Stimulated activated CD4-positive, alpha-beta T cell treated with anti-CD3 and anti-CD28 coated beads, Interleukin-2, amount 100 ng/mL, for 24 hours (primary cell): ENCODE measurements at places on chromosomes 12 and 14.

DNA sequence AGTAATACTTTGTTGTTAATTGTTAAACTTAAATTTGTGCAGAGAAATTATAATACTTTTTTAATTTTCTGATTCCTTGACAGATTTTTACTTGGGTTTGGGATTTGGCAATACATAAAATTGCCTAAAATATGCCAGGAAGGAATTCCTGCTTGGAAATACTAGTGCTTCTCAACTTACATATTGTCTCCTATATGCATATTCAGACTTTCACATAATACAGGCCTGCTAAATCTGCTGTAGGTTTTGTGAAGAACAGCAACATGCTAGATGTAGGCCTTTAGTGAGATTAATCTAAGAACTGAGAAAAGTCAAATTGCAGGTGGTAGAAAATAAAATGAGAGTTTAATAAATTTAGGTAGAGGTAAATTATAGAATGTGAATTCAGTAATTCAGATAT lies 468.5 kb upstream of the MIS18BP1 start:
- no peak for DNase-seq

DNA sequence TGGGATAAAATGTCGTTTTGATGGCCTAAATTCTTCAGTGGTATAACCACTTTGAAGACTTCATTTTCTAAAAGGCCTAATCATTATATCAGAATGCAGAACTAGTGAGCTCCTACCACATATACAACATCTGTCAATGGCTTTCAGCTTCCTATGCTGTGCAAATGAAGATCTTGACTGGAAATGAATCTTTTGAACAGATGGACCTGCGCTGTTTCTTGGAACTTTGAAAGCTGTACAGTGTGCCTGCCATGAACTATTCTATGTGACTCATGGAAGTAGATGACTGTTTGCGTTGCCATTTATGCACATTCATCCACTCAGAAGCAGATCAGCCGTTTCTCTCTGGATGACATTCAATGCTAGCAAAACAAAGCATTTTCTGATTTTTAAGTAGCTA lies 542.2 kb upstream of the USP15 start:
- DNase-seq: no peak

DNA sequence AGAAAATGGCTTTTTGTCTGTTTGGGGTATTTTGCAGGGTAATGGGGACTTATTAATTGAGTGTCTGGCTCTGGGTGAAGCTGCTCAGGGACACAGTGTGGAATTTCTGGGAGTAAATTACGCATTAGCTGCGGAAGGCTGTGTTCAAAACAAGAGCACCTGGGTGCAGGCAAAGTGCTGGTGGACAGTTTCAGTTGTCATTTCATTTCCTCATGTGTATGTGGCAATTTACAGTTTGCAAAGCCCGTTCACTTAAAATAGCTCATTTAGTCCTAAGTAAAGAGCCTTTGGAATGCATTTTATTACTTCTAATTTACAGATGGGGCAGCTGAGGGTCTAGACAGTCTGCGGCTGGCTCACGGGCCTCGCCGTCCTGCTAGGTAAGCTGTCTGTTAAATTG lies 546.8 kb downstream of the BCL11B start:
- DNase-seq: no peak

DNA sequence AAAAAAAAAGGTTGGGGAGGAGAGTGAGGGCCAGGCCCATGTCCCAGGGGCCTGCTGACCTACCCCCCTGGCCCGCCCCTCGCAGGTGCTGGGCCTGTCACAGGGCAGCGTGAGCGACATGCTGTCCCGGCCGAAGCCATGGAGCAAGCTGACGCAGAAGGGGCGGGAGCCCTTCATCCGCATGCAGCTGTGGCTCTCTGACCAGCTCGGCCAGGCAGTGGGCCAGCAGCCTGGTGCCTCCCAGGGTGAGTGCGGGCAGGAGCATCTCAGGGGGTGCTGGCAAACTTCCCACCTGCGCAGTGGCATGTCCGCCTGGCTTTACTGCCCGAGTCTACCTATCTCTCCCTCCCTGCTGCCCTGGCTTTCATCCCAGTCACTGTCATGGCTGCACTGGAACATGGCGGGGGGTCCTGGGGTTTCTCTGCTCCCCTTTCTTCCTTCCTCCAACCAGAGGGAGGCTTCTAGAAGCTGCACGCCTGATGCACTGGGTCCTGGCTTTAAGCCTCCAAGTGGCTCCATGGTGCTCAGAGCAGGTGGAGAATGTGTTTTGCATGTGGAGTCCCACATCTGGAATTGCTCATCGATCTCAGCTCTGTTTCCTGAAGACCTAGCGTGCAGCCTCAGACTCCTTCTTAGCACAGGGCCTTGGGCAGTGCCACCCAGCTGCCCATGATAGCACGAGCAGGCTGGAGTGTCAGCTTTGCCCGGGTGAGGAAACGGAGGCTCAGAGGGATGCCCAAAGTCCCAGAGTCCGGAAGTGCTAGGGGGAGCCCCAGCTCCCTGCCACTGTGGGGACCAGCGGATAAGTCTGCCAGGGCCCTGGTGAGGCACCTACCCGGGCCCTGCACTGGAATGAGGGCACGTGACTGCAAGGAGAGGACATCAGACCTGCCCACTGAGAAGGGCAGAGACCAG lies 46.3 kb downstream of the PHETA1 start:
- DNase-seq: no peak

DNA sequence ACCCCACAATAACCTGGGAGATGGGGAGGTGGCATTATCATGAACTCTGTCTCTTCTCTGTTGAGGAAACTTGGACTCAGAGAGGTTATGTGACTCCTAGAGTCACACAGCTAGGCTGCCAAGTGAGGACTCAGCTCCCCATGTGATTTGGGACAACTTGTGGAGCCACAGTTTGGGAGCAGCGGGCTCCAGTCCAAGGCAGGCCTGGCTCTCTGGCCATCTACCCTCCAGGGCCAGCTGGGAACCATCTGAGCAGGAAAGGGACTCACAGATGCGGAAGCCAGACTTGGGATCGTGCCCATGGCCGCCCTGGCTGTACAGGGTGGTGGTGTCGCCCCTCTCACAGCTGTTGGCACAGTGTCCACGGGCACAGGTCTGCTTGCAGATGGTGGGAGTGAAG lies 59.1 kb downstream of the ISCA2 start:
- DNase-seq: no peak

DNA sequence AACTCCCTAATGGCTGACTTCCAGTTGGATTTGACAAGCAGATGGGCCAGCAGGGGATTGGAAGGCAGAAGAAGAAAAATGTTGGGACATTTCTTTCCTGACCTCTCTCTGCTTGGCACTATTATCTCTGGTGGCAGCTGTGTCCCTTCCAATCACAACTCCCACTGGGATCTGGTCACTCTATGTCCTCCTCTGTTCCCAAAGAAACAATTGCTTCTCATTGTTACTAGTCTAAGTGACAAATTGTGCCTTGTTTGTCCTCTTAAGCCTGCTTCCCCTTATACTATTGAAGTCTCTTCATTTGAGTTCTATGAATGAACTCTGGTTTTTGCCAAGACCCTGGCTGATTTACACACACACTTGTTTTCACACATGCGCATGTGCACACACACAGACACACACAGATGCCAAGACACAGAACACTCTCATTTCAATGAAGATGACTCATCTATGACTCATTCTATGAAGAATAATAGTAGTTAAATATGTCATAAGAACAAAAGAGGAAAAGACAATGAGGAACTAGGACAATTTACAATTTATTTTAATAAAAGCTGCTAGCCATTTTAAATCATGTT lies 83.0 kb upstream of the FAR2 start:
- DNase-seq: no peak

DNA sequence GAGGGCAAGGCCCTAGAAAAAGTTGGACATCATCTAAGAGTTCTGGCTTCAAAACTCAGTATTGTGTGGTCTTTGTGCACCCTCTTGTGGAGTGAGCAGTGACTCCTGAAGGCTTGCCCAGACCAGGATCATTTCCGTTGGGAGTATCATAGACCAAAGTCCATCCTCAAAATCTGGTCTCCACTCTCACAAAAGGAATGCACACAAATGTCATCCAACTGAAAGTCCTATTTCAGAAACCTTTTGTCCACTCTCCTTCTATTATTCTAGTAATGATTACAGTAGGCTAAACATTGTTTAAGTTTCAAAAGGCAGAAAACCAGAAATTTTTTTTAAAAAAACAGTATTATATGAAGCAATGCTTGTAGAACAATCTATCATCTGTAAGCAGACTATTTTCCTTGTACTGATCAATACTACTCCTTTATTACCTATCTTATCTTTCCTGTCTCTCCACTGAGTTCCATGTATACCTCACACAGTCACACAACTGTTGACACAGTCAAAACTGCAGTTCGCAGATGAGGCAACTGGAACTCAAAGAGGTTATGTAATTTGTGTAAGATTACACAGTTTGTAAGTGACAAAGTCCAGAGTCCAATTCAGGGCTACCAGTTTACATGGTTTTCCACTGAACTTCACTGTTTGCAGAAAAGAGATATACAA lies 41.4 kb downstream of the COX16 start:
- no peak for DNase-seq

DNA sequence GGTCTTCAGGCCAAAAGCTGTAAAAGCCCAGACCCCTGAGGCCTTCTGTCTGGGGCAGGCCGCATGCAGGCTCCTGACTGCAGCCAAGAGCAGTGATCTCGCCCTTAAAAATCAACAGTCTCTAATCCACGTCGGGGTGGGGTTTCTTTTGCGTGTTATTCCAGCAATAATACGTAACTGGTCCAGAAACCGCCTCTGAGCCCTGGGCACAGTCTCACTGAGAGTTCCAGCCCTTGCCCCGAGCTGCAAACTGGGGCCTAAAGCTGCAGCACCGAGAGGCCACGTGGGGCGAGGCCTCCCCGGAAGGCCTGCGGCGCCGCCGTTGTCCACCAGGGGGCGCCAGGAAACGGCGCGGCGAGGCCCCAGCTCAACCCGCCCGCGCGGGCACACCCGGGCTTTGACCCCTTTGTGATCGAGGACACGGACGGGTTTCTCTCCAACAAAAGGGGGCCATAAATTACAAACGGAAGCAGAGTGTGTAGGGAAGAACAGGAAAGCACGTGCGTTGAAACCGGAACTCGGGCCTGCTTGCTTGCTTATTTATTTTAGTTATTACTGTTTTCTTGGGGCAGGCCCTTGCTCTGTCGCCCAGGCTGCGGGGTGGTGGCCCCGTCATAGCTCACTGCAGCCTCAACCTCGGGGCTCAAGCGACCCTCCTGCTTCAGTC lies 87.2 kb downstream of the NINJ2 start:
- DNase-seq: peak; percentile 89

DNA sequence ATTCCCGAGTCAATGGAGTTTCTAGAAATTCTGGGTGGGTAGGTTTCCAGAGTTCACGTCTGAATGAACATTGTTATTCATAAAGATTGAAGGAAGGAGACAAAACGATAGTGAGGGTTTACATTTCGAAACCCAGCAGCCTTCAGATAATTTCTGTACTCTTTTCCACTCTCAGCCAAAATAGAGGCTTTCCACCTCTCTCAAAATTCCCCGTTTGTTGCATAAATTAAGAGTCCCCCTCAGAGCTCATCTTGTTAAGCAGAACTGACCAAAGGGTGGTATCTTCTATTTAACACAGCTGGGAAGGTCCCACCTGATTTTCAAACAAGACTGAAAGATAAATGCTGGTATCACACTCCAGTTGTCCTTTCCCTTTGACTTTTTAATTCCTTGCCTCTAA lies 21.5 kb upstream of the YARS2 start:
- DNase-seq: no peak

- DNase-seq: no peak
These were observed 189.2 kb downstream of the LRIG3 start for GRCh38 chr12:58731096-58731495.

GRCh38 chr12:110141389-110141788 lies 17.2 kb downstream of the IFT81 start:
- no peak for DNase-seq

DNA sequence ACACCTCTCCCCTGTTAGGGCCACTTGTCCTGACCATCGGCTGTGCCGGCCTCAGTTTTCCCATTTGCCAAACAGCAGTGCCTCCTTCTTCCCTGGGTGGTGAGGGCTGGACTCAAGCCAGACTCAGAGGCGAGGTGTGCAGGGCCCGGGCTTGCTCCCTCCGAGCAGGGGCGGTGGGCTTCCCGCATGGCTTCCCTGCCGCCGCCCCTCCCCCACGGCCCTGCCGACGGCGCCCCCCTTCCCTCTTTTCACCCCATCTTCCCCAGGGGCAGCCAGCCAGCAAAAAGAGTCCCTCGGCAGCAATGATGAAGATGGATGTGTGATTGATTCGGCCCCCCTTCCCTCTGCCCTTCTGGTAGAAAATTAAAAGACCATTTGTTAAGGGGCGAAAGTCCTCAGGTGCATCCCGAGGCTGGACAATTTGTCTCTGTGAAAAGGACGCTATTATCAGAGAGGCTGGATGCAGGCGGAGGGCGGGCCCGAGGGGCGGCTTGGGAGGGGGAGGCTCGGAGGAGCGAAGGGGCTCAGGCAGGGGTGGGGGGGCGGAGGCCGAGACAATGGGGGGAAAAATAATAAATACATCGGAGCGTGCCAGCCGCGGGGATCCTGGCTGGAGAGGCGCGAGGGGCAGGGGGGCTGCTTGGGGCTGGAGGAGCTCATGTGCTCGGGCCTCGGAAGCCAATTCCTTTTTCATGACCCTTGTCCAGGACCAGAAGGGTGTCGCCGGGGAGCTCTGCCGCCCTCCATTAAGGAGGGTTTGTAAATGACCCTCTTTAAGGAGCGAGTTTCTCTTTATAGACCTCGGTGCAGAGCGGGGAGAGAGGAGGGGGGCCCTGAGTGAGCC lies 48.0 kb upstream of the LHX5 start:
- no peak for DNase-seq

DNA sequence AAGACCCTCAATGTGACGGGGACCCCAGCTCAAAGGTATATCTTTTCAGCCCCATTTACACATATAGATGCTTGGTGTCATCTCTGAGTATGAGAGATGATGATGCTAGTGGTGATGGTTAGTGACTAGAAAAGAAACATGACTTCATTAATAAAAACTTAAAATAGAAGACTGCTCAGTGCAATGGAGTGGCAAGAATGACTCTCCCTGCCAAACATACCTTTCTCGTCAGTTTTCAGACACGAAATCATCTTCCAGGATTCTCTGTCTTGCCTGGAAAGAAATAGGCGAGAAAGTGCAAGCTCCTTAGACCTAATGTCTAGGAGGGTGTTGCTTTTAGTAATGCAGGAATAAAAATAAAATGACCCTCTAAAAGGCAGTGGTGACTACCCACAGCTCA lies 71.7 kb downstream of the TPH2 start:
- DNase-seq: no peak

- DNase-seq: no peak
These were observed 13.4 kb downstream of the AKAP5 start for GRCh38 chr14:64478634-64479250.

DNA sequence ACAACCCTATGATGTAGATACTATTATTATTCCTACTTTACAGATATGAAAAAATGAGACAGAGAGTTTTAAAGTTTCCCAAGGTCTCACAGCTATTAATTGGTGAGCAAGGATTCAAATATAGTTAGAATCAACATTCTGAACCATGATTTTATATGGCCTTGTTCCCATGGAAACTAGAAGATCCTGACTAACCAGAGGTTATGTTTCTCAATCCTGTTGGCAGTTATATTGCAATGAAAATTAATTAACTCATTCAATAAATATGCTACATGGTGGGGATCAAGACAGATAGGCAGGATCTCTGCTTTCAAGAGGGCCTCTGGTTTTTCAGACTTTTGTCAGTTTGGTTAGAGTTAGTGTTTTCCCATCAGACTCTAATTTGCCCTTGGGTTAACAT lies 9.3 kb upstream of the FUT8 start:
- DNase-seq: no peak
